IPS DF 19.7 (cell line): ENCODE measurements at places on chromosomes 16 and 17.

DNA sequence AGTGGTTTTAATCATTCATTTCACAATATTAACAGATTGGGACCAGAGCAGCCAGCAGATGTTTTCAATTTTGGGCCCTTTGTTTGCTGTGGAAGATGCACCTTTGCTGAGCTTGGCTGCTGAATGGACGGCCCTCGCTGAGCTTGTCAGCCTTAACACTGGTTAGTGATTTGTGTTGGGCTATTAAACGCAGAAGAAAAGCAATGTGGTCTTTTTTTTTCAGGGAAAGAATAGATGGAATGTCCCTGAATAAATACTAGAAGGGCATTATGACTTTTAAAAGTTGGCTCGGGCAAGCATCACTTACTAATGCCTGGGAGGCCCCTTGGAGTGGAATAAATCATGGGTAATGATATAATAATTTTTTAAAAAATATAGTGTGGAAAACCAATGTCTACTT is 297.0 kb downstream of the MAP2K6 start:
- no peak for DNase-seq

DNA sequence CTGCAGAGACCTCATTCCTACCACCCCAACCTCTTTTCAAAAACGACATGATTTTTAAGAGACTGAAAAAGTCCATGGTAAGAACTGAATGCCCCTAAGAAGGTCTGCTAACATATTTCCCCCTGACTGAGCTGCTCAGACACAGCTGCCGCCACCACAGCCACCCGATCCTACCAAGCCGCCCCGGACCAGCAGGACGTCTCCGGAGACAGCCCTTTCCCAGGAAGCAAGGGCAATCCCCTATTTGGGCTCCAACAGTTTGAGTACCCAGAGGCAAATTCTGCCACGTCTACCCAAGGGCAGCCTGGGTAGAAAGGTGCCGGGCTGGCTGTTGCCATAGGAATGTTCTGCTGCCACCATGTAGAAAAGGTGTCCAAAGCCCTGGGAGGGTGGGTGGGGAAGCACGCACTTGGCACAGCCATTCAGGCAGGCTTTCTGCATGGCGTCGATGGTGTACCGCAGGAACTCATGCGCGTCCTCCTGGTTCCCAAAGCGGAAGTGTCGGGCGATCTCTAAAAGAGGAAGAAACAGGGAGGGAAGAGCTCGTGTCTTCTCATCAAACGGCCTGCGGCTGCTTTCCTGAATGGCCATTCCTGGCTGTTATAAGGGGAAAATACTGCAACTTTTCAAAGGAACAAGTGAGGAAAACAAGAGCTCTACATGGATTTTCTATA is 13.6 kb downstream of the USP36 start:
- no peak for DNase-seq

- DNase-seq, result no peak
Measured at GRCh38 chr17:6752068-6752909, 3.6 kb upstream of the XAF1 start.

DNA sequence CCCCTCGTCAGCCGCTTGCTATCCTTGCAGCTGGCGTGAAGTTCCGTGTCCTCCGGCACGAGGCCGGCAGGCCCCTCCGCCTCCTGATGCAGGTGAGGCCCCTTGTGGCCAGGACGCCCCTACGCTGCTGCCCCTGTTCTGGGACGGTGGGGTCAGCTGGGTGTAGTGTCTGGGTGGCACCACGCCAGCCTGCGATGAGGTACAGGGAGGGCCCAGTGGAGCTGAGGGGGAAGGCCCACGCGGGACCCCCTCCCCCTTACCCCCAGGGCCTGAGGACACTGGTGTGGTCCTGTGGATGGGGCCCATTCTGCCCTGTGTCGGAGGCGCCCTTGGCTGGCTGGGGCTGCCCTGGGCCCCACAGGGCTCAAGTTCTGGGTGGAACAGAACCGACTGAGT is 7.7 kb upstream of the RAB40C start:
- DNase-seq, result no peak

DNA sequence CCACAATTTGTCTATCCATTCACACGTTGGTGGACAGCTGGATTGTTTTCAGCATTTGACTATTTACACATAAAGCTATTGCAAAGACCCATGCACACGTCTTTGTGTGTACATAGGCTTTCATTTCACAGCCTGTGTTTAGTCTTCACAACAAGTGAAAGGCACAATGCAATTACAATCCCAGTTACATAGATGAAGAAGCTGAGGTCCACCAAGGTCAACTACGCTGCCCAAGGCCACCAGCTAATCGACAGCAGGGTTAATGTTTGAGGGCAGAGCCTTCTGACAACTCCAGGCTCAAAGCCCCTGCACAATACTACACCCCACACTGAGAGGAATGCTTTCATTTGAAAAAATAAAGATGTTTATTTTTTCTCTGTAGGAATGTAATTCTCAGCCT is 93.6 kb upstream of the CDH13 start:
- no peak for DNase-seq

DNA sequence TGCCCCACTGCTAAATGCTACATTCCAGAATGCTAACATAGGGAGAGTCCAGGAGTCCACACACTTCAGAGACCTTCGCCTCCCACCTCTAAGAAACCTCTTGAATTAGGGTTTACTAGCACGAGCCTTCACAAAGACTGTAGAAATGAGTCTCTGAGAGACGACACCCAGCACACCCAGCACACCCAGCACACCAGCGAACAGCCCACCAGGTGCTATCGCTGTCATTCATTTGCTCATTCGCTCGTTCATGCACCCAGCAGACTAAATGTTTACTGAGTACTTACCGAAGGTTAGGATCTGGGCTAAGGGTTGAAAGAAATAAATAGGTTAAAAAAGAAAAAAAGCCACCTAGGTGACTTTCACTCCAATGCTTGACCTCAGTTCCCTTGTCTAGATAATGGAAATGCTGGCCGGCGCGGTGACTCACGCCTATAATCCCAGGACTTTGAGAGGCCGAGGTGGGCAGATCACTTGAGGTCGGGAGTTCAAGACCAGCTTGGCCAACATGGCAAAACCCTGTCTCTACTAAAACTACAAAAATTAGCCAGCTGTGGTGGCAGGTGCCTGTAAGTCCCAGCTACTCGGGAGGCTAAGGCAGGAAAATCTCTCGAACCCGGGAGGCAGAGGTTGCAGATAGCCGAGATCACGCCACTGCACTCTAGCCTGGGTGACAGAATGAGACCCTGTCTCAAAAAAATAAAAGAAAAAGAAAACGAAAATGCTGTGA is 100.8 kb downstream of the ADCY9 start:
- no peak for DNase-seq

GRCh38 chr17:78748730-78749317 is 33.2 kb downstream of the CYTH1 start:
- DNase-seq, result no peak

DNA sequence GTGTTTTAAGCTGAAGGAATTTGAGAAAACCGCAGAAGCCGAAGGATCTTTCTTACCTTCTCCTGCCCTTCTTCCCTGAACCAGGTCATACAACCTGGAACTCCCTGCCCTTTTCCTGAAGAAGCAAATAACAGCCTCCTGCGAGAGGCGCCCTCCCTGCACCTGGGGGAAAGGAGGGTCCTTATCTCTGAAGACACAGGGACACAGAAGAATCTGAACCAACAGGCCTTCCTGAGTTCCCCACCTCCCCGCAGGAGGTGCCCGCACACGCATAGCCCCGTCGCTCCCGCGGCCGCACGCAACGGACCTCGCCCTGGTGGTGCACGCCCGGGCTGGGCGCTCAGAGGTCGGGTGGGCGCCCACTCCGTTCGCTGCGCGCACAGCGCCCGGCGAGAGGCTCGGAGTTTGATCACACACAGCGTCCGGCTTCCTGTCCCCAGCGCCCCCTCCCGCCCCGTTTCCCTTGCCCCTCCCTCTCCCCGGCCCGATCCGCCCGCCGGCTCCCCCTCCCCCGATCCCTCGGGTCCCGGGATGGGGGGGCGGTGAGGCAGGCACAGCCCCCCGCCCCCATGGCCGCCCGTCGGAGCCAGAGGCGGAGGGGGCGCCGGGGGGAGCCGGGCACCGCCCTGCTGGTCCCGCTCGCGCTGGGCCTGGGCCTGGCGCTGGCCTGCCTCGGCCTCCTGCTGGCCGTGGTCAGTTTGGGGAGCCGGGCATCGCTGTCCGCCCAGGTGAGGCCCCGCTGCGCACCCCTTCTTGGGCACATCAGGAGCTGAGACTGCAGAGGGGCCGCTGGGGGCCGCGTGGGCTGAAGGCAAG is at the start of gene TNFSF12:
TNFSF12 (plus strand) TSS at position 474 of the 816 bp plus-strand sequence; CDS start at position 570, 96 bp downstream.
- no peak for DNase-seq

GRCh38 chr16:51125992-51126391 is 25.1 kb downstream of the SALL1 start:
- no peak for DNase-seq

DNA sequence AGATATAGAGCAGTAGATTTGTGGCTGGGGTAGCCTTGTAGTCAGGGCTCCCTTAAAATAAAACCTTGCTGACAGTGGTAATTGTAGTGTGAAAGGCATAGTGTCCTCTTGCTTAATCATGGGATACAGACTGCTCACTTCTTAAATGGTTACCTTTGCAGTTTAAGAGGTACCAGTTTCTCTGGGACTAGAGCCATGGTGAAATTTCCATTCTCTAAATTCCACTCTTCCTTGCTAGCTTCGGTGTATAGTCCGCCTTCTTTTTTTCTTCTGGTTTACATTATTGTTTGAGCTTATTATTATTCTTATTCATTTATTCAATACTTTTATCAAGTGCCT is 1.6 kb downstream of the CCP110 start:
- no peak for DNase-seq

DNA sequence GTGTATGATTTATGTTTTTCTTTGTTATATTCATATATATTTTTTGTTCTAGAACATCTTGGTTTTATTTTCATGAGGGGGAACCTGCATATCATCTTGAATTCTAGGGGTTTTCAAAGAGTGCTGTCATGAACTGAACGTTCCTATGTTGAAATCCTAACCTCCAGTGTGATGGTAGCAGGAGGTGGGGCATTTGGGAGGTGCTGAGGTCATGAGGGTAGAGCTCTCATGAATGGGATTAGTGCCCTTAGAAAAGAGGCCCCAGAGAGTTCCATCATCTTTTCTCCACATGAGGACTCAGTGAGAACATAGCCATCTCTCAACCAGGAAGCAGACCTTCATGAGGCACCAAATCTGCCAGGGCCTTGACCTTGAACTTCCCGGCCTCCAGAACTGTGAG is 34.6 kb upstream of the CCDC182 start:
- no peak for DNase-seq

- DNase-seq, result no peak
Measured at GRCh38 chr17:8338753-8339140, 893 bp upstream of the ODF4 start.

DNA sequence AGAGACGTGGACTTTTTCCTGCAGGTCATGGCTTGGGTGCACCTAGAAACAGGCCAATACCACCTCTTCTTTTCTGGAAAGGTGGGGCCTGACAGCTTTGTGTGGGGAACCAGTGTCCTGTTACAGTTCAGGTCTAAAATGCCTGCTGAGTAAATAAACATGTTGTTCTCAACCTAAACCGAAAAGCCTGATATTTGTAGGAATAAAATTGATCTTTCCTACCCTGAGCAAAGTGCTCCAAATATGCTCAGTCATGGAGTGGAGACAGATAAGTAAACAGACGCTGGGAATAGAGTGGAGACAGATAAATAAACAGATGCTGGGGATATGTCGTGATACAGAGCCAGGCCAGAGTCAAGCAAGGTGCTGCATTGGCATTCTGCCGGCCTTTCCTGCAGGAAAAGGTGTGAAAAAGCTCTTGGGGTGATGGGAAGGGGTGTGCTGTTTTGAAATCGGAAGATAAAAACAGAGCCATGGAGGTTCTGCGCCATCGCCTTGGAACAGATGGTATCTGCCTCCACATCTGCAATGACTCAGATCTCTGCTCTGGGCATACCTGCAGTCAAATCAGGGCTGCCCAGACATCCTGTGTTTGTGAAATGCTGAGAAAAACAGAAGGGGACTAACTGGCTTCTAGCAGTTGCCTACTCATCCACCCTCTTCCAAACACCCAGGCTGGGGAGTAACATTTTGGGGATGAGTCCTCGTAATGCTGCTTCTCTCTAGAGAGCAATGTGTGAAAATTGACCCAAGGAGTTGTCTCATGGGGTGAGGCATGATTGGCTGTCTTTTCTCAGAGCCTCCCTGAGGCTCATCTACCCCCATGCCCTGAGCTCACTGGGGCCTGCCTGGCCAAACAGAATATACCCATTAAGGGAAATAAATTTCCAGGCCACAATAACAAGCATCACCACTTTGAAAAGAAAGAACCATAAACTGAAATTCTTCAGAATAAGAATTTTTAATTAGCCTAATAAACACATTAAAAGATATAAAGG is 16.8 kb upstream of the TRPV2 start:
- no peak for DNase-seq

DNA sequence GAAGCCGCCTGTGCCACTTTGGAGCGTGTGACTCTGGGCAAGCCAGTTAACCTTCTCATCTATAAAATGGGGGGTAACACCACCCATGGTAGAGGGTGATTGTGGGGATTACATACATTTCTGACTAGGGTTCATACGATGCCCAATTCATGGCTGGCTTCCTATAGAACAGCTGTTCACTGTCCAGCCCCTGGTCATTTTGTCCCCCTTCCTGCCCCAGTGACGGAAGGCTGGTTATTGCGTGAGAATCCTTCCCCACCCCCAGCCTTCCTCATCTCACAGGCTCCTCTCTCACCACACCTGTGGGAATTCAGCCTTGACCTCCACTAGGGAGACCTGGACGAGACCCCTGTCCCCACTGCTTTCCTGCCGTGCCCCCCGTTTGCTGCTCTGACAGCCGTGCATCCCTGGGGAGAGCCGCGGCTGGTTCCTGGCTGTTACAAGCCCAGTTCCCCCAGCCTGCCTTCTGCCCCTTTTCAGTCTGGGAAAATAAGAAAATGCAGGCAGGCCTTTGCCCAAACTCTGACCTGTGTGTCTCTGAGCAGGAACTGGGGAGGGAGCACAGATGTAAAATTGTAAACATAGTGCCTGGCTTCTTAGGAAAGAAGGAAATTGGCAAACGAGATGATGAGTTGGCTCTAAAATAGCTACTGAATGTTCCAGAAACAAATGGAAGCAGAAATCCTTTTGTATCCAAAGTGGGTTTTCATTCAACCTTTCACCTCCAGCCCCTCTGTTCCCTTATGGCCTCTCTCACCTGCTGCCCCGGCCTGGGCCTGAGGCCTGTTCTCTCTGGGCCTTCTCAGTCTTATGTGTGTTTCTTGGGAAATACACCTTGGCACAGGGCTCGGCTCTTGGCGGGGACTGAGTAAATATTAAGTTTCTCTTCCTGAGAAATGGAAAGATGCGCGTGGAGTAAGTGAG is 67.3 kb downstream of the OR1D5 start:
- DNase-seq, result no peak

GRCh38 chr16:57533431-57534336 is 2.7 kb downstream of the CCDC102A start:
- no peak for DNase-seq

GRCh38 chr17:61462719-61463315 is 10.6 kb downstream of the TBX4 start:
- DNase-seq, result no peak

- no peak for DNase-seq
Measured at GRCh38 chr16:89216315-89217137, 977 bp upstream of the ZNF778 start.

- no peak for DNase-seq
Measured at GRCh38 chr16:17031484-17032268, 439.1 kb downstream of the XYLT1 start.

- DNase-seq, result no peak
Measured at GRCh38 chr16:3523281-3523680, 22.5 kb downstream of the CLUAP1 start.
